ENCODE measurements at places on chromosomes 6 and 20.

DNA sequence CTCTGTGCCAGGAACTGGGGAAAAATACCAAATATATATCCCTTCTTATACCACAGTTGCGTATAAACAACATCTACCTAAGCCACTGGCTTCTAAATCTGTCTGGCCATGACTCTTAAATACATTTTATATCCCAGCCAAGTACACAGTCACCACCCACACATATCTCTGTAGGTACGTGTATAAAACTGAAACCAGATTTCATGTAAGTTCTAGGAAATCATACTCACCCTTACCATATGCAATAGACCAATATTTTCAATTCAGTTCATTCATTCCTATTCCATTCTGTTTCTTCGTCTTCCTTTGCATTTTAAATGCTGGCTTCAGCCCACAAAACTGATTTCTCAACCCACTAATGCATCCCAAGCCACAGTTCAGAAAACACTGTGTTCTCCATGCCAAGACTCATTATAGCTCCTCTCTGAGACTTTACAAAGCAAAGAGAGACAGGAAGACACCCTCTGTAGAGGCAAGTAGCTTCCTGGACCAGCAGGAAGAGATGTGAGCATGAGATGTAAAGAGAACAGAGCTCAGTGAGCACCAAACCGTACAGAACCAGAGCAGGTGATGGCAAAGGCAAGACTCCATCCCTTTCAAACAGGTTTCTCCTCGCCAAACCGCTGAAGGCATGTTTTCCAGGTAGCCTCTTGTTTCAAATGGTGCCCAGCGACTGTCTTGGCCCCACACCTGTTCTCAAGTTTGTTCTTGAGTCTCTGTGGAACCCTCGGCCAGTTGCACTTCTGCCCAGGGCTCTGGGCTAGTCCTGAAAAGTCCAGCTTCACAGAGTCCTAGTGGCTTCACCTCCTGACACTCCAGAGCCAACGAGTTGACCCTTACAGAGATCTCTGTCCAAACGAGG is 18.7 kb downstream of the FAM50B start:
- no peak for DNase-seq

- peak; percentile 3 for DNase-seq
Measured at GRCh38 chr6:156068881-156069280, 613.2 kb upstream of the NOX3 start.

DNA sequence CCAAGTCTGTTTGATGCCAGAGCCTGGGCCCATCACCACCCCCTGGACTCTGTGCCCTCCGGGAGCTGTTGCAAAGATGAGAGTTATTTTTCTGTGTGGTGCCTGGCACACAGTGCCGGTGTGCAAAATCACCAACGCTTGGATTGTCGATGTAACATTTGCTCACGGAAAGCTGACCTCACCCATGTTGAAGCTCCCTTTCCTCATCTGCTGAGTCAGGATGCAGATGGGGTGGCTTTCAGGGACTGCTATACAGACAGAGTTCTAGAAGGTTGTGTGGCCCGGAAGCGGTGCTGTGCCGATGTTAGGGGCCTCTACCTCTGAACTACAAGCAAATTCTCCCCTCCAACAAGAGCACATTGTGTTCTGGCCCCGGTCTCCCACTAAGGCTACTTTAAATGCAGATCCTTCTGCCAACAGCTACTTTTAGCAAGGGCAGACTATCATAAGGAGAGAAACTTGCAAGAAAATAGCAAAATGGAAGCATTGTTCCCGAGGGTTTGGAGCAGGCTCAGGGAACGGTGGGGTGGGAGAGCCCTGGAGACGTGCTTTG is 34.0 kb downstream of the EYA2 start:
- no peak for DNase-seq

- DNase-seq: no peak
Measured at GRCh38 chr6:105626295-105627158, 223.6 kb upstream of the PREP start.

- DNase-seq: no peak
Measured at GRCh38 chr6:81735756-81736380, 16.6 kb downstream of the TENT5A start.

DNA sequence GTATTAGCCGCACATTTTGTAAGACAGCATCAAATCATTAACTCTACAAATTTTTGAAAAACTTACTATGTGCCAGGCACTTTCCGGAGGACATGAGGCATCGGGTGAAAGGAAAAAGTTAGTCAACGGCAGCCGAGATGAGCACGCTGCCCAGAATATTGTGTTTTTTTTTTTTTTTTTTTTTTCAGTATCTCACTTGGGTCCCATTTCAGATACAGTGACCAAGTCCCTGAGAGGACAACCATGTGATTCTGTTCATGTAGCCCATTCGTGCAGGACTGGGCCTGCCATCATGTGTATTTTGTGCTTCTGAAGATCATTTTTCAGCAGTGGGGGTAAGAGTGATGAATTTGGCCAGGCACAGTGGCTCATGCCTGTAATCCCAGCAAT is 1.3 kb downstream of the SLA2 start:
- no peak for DNase-seq

- DNase-seq: no peak
Measured at GRCh38 chr20:33821270-33821836, 10.2 kb downstream of the CHMP4B start.
